NCI-H1092 (cell line): ENCODE measurements at places on chromosomes 1 and 21.
A peak's percentile ranks its signal among the peaks of the same experiment; 100 is the strongest.

- DNase-seq, result no peak
These were observed 19.7 kb upstream of the ALDH9A1 start for GRCh38 chr1:165717918-165718515.

- DNase-seq, result no peak
These were observed 90.8 kb upstream of the L1TD1 start for GRCh38 chr1:62103846-62104245.

- no peak for DNase-seq
These were observed at the start of gene INSRR for GRCh38 chr1:156858959-156859522. INSRR (minus strand) TSS chr1:156859117; CDS start chr1:156858621, 496 bp downstream.

DNA sequence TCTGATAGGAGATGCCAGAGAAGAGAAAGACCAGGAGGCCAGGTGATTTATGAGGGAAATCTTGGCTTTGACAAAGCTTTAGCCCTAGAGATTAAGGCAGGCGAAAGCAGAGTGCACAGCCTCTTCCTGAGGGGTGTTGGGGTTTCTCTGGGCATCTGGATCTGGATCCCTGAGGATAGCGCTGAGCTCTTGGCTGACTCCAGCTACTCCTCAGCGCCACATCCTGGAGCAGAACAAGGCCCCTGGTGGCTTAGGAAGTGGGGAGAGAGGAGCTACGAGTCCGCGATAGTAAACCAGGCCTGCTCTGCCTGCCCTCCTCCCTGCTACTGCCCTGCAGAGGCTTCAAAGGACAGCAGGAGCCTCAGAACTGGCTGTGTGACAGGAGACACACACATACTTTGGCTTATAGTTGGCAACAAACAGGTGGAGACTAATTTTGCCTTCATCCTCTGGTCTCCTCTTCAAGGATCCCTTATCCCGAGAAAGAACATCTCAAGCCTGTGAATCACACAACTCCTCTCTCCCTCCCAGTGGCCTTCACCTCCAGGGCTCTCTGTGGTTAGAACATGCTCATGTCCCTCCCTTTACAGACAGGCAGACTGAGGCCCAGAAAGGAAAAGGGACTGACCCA lies 66.9 kb downstream of the TRABD2B start:
- no peak for DNase-seq

- DNase-seq, result no peak
These were observed 85.6 kb upstream of the ZP4 start for GRCh38 chr1:237976331-237976730.

DNA sequence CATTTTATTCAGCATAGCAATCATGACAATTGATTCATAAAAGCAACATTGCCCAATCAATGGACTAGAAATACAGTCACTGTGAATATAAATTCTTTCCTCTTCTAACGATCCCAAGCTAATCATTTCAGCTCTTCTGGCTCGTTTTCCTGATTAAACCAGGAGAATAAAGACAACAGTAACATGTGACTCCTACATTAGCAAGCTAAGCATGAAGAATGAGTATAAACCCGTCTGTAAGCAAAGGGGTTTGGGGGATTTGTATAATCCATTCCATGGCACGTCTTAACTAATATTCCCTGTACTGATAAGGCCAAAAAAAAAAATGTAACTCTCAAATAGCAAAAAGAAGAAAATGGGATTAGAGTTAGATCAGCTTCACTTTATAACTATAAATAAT lies 21.6 kb downstream of the IRF2BP2 start:
- DNase-seq, result no peak

- DNase-seq, result peak; percentile 11
These were observed 5.0 kb upstream of the ADAMTS1 start for GRCh38 chr21:26850116-26850643.

DNA sequence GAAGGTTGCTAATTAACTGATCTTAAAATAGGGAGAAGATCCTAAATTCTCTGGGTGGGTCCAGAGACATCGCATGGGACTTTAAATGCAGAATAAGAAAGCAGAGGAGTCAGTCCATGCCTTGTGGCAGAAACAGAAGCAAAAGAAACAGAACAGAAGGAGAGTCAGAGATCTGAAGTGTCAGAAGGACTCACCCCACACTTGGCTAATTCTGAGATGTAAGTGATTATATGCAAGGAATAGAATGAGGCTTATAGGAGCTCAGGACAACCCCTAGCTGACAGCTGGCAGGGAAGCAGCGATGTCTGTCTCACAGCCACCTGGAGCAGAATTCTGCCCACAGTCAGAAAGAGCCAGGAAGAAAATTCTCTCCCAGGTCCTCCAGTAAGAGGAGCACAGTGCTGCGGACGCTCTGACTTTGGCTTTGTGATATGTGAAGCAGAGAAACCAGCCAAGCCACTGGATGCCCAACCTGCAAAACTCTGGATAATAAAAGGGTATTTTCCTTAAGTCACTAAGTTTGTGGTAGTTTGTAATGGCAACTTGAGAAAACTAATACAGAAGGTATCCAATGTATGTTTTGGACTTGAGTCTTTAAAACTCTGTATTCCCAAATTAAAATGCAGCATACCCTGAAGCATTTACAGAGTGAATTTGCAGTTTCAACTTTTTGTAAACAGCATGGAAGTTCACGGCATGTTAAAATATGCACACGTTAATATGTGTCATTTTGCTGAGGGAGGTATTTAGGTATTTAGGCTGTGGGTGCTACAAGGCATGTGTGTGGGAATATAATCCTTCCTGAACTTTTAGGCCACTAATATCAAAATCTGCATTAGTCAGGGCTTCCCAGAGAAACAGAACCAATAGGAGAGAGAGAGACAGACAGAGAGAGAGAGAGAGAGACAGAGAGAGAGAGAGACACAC lies 388.5 kb downstream of the PCP4 start:
- DNase-seq, result no peak

GRCh38 chr21:25343774-25344545 lies 263.3 kb downstream of the MRPL39 start:
- no peak for DNase-seq

DNA sequence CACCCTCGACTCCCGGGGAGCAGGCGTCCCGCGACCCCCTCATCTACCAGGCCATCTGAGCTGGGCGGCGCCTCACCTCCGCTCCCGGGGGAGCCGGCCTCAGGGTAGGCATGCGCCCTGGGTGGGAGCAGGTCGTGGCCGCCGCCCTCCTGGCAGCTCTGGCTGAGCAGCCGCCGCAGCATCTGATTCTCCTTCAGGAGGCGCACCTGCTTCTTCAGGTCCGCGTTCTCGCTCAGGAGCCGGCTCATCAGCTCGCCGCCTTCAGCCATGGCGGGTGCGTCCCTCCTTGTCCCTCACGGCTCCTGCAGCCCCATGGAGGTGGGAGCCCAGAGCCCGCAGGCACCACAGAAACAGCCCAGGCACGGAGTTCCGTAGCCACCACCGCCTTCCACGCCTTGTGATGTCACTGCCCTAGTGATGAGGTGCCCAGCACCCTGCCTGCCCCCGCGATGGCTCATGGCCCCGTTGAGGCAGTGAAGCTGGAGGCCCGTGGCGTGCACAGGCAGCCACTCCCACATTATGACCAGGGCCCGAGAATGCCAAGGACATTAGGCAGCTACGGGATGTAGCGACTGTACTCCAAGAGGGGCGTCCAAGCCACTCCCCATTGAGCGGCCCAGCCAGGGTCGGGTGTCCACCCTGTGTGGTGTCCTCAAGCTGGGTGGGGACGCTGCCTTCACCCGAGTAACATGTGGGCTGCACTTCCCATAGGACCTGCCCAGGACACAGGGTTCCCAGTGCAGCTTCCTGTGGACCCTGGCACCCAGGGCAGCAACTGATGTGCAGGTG lies 1.5 kb downstream of the SPATC1L start:
- no peak for DNase-seq

DNA sequence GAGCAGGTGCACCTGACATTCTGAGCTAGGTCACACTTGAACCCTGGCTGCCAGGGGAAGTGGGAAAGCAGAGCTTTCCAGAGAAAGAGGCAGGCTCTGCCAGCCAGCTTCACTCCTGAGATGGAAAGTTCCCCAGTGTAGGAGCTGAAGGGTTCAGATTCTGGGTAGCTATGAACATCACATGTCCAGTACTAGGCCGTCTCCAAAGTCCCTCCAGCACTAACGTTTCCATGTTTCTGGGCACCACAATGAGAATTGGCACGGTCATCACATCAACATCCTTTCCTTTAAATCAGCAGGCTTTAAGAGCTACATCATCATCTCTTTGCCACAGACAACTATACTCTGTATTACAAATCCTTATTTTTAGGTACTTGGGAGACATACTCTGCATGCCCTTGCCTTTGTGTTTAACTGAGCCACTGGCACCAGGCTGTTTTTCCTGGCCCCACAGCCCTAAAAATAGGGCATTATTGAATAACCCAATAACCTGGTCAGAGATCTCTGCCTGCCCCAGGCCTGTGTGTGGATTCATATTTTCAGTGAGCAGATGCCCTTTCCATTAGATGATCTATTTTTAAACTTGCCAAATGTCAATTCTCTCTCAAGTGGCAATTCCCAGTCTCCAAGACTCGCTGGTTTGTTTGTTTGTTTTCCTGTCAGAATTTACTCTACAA lies 35.4 kb upstream of the USP24 start:
- DNase-seq, result no peak

DNA sequence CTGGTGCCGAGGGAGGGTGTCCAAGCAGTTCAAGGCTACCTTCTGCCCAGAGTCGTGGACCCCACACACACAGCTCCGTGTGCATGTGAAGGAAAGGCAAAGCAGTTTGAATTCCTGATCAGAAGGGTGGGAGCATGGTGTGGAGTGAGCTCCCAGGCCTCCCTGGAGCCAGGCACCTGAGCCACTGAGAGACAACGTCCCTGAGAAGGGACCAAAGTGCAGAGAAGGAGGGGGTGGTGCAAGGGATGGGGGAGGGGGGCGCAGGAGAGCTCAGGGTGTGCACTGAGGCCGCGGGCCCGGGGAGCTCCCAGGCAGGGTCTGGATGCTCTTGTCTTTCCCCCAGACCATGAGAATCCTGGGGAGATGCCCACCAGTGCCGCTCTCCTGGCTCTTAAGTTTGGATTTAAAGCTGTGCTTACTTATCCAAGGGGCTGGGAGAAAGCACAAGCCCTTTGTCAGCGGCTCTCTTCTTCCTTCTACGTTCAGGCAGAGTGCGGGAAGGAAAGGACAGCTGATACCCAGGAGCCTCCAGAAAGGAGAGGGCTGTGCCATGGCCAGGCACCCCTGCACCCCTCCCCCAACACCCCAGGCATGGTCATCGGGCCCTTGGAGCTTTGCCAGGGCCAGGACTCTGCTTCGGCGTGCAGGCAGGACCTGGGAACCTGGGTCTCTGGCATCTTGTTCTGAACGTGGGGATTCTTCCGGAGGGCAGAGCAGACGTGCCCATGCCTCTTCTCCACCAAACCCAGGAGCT lies 24.1 kb downstream of the ACTA1 start:
- peak; percentile 40 for DNase-seq

- no peak for DNase-seq
These were observed 76.8 kb upstream of the HNRNPU start for GRCh38 chr1:244941121-244941520.

DNA sequence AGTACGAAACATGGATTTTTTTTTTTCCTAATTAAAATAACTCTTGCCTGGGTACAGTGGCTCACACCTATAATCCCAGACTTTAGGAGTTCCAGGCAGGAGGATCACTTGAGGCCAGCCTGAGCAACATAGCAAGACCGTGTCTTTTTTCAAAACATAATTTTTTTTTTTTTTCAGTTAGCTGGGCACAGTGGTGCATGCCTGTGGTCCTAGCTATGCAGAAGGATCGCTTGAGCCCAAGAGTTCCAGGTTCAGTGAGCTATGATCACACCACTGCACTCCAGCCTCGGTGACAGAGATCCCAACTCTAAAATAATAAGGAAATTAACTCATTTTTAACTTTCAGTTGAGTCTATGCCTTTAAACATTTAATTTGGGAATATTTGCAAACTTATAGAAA lies 170.1 kb downstream of the NEK7 start:
- DNase-seq, result no peak

- DNase-seq, result no peak
These were observed 19.0 kb upstream of the SUMO3 start for GRCh38 chr21:44836666-44837471.
